ENCODE measurements at places on chromosomes 16 and 17.

DNA sequence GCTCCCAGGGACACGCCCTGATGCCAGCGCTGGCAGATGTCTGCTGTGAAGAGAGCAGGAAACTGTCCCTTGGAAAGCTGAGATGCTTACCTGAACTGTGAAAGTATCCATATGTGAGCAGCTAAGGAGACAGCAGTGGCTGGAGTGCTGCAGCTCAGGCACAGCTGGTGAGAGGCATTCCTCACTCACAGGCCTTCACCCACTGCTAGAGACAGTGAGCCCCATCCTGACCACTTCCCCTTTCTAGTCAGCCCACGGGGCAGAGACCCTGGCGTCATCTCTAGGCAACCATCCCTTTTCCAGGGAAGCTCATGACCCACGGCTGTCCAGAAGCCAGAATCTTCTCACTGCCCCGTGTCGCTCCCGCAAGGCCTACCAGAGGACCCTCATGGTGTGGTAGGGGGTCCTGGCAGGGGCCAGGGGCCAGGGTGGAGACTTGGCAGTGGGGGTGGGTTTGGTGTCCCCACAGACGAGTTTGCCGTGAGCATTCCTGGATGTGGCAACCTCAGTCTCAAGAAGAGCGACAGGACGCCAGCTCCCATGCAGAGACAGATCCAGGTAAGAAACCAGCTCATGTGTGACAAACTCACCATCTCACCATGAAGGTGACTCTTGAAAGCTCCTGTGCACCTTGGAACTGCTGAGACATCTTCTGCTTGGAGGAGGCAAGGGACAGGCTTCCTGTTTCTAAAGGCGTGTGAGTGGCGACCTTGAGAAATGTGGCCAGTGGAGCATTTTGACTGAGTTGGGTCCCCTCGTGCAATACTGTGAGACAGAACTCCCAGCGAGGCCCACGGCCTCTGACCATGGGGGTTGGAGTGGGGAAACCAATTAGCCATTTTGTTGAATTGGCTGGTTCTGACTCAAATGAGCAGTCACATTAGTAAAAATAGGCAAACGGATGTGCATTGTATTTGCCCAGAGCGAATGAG lies at the start of gene SCIMP:
SCIMP (minus strand) TSS at position 216 of the 932 bp plus-strand sequence; CDS start at position 111, 105 bp downstream.
- no peak for DNase-seq

GRCh38 chr16:81590714-81591544 lies 146.3 kb downstream of the CMIP start:
- no peak for DNase-seq

- no peak for DNase-seq
Observed at GRCh38 chr17:44144966-44145739, 3.4 kb downstream of the HROB start.

DNA sequence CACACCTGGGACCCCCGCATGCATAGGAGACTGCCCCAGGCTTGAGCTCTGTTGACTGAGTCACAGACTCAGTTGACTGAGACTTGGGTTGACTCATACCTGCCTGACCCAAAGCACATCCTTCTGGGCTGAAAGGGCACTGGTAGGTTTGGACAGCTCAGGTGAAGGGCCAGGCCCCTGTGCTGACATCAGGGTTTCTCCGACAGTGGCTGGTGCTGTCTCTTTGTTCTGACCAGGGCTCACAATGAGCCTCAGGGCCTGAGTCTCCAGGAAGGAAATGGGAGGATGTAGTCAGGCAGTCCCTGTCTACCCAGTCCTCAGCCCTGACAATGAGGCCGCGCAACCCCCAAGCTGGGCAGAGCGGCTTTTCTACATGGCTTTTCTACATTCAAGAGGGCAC lies 6.5 kb downstream of the SPNS2 start:
- no peak for DNase-seq

DNA sequence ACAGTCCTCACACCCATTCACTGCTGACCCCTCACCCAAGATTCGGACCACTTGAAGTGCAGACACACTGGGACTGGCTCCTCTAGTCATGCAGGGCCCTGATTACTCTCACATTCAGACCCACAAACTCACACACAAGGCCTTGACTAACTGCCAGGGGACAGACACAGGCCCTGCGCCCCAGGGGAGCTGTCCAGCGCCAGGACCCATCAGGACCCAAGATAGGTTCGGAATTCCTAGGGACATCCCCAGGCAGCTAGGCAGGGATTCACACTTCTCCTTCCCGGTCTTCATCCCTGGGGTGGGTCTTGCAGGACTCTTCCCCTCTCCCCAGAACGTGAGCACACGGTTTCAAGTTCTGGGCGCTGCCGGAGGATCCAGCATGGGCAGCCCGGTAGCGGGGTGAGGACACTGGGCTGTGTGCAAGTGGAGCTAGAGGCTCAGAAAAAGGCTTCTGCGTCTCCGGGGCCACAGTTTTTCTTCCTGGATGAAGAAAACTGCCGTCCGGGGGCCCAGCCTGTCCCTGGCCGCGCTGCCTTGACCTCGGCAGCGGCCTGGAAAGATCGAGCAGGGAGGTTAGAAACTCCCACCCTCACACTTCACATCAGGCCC lies 1.6 kb downstream of the SEZ6 start:
- DNase-seq, result no peak

- no peak for DNase-seq
Observed at GRCh38 chr16:50038756-50039529, 13.9 kb downstream of the CNEP1R1 start.

- DNase-seq, result no peak
Observed at GRCh38 chr17:49511810-49512209, 16.7 kb downstream of the NGFR start.

DNA sequence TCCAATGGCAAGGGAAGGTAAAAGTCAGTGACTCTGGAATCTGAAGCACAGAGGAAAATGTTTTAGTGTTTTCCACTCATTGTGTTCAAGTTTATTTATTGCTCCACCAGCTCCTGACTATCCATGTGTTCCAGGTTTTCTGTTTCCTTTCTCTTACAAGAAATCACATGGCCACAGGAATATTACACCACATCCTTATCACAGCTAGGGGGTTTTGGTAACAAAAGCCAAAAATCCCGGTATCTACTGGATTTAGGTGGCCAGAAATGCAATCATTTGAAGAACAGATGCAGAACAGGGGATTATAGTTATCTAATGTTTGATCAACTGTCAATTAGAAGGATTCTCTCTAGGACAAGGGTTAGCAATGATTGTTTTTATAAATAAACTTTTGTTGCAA lies 47.9 kb downstream of the STH start:
- DNase-seq, result no peak

DNA sequence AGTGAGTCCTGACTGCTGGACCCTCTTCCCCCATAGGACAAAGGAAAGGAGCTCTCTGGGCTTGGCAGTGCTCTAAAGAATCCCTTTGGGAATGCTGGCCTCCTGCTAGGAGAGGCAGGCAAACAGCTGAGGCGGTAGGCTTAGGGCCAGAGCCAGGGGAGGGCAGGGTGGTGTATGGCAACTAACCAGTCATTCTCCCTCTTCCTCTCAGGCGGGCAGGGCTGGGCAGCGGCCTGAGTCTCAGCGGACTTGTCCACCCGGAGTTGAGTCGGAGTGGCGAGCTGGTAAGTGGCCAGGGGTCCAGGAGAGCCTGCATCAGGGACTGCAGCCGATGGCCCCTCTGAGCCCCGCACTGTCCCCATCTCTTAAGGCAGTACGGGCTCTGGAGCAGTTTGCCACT lies 4.4 kb downstream of the ACADVL start:
- DNase-seq, result no peak

DNA sequence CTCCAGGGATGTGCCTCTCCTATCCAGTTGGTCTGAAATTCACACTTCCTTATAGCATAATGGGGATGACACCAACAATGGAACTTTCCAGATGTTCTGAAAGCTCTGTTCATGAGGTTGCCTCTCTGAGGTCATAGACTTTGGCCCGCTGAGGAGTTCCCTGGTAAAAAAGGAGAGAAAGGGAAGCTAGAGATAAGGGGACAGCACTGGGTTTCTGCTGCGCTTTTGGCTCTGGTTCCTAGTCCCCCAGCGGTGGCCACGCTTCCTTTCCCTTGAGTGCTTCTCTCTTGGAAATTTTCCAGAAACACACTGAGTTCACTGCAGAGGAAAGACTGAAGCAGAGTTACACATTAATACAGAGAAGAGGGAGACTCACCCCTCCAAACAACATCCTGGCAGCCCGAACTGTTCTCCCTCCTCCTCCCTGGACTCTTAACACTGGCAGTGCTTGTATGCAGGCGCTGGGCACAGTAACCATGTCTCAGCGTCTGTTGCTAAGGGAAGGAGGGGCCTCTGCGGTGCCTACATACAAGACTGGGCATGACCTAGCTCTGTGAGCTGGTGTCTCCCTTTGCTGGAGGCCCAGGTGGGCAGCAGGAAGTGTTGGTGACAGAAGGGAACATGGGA lies at the start of gene DNAH3:
DNAH3 (minus strand) TSS at position 472 of the 627 bp plus-strand sequence. CDS start 527 bp downstream, outside the sequence.
- DNase-seq, result no peak

- DNase-seq, result no peak
Observed at GRCh38 chr17:65601881-65602280, 40.4 kb upstream of the AXIN2 start.

DNA sequence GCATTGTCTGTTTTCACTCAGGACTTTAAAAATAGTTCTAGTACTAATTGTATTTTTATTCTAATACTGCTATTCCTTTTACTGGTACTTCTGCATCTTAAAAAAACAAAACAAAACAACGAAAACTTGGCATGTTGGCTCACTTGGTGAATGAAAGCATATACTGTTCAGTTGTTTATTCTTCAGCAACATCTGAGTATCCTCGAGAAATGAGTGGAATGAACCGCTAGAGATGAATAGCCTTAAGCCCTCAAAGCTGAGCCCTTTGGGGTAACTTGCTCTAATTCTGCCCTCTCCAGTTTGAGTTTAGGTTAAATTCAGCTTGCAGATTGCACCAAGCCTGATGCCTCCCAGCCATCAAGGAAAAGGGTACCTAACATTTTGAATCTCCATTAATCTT lies 126.5 kb downstream of the WWOX start:
- DNase-seq, result no peak

DNA sequence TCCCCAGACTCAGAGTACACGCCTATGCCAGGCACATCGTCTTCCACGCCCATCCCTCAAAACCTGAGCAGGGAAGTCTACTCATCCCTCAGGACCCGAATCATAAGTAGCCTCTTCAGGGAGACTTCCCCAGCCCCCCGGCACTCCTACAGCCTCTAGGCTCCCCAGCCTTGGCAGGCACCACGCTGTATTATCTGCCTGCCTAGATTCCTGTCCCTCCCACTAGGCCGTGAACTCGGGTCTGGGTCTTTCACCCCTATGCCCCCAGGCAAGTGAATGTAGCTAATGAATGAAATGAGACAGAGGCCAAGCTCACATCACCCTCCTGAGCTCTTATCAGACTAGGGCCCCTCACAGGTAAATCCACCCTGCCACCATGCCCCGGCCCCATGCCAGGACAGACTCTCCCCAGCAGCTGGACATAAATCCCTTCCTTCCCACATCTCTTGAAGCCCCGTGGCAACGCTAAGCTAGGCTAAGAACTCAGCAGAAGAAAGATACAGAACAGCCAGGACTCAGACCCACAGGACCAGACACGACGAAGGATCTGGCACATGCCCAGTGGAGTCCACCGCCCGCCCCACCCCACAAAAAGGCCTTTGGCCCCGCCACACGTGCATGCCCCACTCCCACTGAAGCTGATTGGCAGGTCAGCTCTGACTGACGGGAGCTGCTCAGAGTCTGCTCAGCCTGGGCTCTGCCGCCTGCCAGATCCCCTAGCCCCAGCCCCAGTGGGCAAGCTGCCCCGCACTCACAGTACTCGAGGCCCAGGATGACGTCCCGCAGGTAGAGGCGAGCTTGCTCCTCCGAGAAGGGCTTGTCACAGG lies 13.0 kb downstream of the CAMKK1 start:
- DNase-seq, result no peak

GRCh38 chr17:16888413-16889087 lies 83.4 kb downstream of the TNFRSF13B start:
- no peak for DNase-seq

DNA sequence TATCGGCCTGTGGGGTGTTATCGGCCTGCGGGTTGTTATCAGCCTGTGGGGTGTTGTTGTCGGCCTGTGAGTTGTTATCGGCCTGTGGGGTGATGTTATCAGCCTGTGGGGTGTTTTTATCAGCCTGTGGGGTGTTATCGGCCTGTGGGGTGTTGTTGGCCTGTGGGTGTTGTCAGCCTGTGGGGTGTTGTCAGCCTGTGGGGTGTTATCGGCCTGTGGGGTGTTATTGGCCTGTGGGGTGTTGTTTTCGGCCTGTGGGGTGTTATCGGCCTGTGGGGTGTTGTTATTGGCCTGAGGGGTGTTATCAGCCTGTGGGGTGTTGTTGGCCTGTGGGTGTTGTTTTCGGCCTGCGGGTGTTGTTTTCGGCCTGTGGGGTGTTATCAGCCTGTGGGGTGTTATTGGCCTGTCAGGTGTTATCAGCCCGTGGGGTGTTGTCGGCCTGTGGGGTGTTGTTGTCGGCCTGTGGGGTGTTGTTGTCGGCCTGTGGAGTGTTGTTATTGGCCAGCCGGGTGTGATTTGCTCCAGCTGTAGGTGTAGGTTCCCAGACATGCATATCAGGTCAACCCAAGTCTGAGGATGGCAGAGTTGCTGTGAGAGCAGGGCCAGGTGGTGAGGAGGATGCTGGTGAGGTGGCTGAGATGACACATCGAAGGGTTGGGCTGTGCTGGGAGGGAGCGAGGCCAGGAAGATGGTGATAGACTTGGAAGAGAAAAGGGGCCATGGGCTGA lies 7.1 kb downstream of the TRARG1 start:
- no peak for DNase-seq

GRCh38 chr17:48576479-48577309 lies 1.5 kb downstream of the HOXB4 start:
- no peak for DNase-seq

GRCh38 chr17:37489197-37490001 lies at the start of gene DUSP14:
DUSP14 (plus strand) TSS chr17:37489891; CDS start chr17:37512273, 22,382 bp downstream.
- DNase-seq, result peak; percentile 42

- peak; percentile 24 for DNase-seq
Observed at GRCh38 chr17:41962768-41963434, 3.7 kb upstream of the CNP start.

DNA sequence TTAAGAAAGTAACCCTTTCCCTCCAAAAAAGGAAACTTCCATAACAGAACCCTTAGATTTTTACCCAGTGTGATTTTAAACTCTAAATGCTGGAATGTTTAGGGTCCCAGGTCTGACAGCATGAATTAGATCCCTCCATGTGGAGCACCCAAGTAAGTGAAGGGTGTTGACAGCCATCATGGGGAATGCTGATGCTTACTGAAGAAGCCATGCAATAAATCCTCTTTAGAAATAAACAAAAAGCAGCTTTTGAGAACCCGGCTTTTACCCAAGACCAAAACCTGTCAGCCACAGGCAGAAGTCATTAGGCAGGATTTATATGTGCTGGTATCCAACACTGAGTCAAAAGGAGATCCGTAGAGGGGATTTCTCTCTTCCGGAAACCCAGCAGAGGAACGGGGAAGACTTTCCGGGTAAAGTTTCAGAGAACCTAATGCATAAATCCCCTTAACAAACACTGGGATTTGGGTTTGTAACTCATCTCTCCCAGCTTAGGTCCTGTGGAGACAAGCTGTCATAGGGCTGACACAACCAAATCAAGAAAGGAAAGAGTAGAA lies 287.5 kb downstream of the IRX3 start:
- DNase-seq, result no peak

All from activated CD8-positive, alpha-beta memory T cell treated with anti-CD3 and anti-CD28 coated beads for 1 hour (primary cell).